ENCODE measurements at places on chromosomes 5 and 9. TPM values are rescaled to one million over a fixed set of nuclear protein-coding genes. Genes with fewer than 3 reads are reported as not detected.

The SLC6A19 gene
- not detected for total RNA-seq

The AHRR gene
- 16.4 TPM for total RNA-seq

The PCA3 gene
- total RNA-seq = not detected

The IFNA2 gene
- not detected for total RNA-seq

The MEF2C gene
- total RNA-seq = 17.5 TPM

The ZNF782 gene
- total RNA-seq = 3.6 TPM

The TLE1 gene
- 8.7 TPM for total RNA-seq

The ANKRD55 gene
- 0.32 TPM for total RNA-seq

The FSTL4 gene
- not detected for total RNA-seq

The PCDHGB5 gene
- total RNA-seq = 21.7 TPM

The ST8SIA4 gene
- total RNA-seq = 2.4 TPM

Measured in cardiac atrium fibroblast (primary cell).